MG63 (cell line): ENCODE measurements at places on chromosomes 1 and 21. TPM values are rescaled to one million over a fixed set of nuclear protein-coding genes. Genes with fewer than 3 reads are reported as not detected.

PGBD5 gene
- 0.05 TPM in 1 of 2 replicates, not detected in the other for total RNA-seq

PRR9 gene
- total RNA-seq, result 0.07 and 1.0 TPM in 2 replicates

FMO2 gene
- total RNA-seq, result not detected in 2 replicates

FAM163A gene
- not detected in 2 replicates for total RNA-seq

OLIG2 gene
- total RNA-seq, result not detected in 2 replicates

LMX1A gene
- not detected in 2 replicates for total RNA-seq

LHX8 gene
- total RNA-seq, result 0.79 TPM in 1 of 2 replicates, not detected in the other

RBM11 gene
- total RNA-seq, result 1.3 and 5.4 TPM in 2 replicates

RNU5D-1 gene
- total RNA-seq, result not detected in 2 replicates

HPCA gene
- not detected in 2 replicates for total RNA-seq

ZNF683 gene
- total RNA-seq, result not detected in 2 replicates

ARHGEF16 gene
- total RNA-seq, result 0.13 TPM in 1 of 2 replicates, not detected in the other

EXO1 gene
- 28.5 and 40.7 TPM in 2 replicates for total RNA-seq

JAM2 gene
- total RNA-seq, result 0.07 TPM in 1 of 2 replicates, not detected in the other

PIK3C2B gene
- total RNA-seq, result 2.8 and 3.4 TPM in 2 replicates

ZP4 gene
- total RNA-seq, result not detected in 2 replicates

MNDA gene
- total RNA-seq, result not detected in 2 replicates

SELL gene
- 0.10 and 1.5 TPM in 2 replicates for total RNA-seq

PADI1 gene
- 0.03 TPM in 1 of 2 replicates, not detected in the other for total RNA-seq

LCE2C gene
- not detected in 2 replicates for total RNA-seq

FCER1A gene
- not detected in 2 replicates for total RNA-seq

RXFP4 gene
- total RNA-seq, result not detected in 2 replicates

TNFRSF8 gene
- 0.82 TPM in 1 of 2 replicates, not detected in the other for total RNA-seq

LAD1 gene
- not detected in 2 replicates for total RNA-seq

TFF2 gene
- total RNA-seq, result not detected in 2 replicates

RIPK4 gene
- 0.76 and 2.2 TPM in 2 replicates for total RNA-seq

KRTAP19-3 gene
- not detected in 2 replicates for total RNA-seq
